ENCODE measurements at places on chromosomes 3 and 15.

DNA sequence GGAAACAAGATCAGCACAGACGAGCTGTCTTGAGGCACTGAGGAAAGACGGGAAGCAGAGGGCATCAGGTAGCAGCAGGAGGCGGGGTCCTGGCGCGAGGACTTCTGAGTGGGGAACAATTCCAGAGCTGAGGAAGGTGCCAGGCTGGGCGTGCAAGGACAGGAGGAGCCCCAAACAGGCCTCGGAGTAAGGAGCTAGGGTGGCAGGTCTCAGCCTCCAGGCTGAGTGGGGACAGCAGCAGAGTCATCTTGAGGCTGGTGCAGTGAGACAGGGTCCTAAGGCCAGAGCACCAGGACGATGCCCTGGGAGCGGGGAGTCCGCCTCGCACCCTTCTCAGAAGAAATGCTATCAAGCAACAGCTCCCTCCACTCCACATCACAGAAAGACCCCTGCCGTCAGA lies 78.4 kb downstream of the PCSK6 start:
- no peak for DNase-seq

DNA sequence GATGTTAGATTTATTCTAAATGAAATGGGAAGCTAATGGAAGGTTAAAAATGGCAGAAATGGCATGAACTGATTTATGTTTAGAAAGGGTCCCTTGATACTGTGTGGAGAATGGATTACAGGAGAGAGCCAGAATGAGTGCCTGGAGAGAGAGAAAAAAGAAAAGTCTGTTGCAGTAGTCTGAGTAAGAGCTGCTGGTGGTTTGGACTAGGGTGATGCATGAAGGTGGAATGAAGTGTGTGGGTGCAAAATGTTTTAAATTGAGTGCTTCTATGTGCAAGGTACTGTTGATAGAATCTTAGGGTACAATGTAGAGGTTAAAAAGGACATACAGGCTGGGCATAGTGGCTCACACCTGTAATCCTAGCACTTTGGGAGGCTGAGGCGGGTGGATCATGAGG lies 11.4 kb upstream of the MGA start:
- DNase-seq = no peak

- DNase-seq = no peak
These were observed 386.1 kb downstream of the PTPRG start for GRCh38 chr3:61947456-61947855.

DNA sequence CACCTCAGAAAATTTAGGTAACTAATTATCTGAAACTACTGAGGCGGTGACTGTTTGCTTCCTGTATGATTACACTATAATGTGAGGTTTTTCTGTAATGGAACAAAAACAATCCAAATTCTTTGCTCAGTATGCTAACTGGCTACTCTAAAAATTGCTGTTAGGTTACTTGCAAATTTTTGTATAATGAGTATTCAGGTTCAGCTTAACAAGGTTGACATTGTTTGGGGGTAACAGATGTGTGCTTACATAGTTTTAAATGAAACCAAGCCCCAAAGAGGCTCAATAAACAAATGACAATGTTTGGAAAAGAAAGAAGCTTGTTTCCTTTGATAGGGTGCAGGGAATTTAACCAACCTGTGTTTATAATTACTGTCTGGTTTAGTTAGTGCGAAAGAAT lies 414.5 kb upstream of the MDFIC2 start:
- DNase-seq = no peak

DNA sequence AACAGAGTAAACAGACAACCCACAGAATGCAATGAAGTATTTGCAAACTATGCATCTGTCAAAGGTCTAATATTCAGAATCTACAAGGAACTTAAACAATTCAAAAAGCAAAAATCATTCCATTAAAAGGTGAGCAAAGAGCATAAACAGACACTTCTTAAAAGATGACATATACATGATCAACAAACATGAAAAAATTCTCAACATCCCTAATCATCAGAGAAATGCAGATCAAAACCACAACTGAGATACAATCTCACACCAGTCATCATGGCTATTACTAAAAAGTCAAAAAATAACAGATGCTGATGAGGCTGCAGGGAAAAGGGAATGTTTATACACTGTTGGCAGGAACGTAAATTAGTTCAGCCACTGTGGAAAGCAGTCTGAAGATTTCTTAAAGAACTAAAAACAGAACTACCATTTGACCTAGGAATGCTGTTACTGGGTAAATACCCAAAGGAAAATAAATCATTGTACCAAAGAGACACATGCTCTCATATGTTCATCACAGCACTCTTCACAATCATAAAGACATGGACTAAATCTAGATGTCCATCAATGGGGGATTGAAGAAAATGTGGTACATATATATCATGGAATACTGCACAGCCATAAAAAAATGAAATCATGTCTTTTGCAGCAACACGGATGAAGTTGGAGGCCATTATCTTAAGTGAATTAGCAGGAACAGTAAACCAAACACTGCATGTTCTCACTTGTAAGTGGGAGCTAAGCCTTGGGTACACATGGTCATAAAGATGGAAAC lies 393.3 kb upstream of the CBLB start:
- DNase-seq = no peak

DNA sequence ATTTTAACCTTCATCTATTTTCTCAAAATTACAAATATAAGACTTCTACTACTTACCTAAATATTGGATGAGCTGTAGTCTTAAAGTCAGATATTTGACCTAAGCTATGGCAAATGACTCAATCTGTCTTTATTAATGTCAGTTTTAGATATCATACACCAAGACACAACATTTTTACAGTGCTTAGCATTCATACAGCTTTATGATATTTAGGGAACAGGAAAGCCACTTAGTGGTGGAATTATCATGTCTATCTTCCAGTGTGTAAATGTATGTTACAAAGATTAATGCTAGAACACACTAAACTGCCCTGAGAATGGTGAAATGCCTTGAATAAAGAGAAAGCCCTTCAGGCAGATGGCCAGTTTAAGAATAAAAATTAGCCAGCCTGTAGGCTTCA lies 135.0 kb downstream of the SPATA16 start:
- no peak for DNase-seq

DNA sequence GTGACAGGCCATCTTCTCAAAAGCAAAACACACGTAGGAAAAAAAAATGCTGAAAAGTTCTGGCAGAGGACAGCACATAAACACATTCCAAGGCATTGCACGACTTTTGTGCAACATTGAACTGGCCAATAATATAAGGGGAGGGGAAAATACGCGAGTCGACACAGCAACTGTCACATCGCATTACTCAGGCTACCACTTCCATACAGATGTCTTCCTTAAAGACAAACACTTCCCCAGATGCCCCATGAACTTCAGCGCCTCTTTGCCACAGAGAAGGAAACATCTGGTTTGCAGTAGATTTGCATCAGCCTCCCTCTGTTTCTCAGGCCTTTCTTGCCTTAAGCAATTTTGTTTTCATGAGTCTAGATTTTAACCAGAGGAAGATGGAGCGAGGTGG lies 144.4 kb upstream of the IGF1R start:
- DNase-seq = no peak

- DNase-seq = no peak
These were observed 24.3 kb downstream of the CYP8B1 start for GRCh38 chr3:42851228-42851834.

DNA sequence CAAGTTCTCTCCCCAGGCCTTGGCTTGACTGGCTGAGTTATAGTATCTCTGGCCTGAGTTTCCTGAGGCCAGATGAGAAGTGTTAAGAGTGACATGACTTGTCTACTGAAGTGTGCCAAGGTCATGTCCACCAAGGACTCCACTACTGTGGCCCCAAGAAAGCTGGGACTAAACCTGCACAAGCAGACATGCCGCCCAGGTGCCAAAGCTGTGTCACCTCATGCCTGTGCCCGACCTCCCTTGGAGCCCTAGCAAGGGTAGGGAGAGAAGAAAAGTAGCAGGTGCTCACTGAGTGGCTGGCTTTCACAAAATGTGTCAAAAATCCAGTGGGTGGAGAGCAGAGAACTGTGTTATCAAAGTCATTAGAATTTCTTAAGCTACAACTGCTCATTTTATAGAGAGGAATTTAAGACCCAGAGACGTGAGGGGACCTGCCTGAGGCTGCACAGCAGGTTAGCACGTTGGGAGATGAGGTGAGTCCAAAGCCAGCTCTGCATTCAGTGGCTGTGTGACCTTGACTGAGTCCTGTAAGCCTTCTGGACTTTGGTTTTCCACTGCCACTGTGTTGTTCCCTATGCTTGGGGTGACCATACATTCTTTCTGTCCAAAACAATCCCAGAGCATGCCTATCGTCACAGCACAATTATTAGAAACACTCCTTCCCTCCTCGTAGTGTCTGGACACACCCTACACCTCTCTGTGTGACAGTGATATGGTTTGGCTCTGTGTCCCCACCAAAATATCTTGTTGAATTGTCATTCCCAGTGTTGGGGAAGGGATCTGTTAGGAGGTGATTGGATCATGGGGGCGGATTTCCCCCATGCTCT lies 5.0 kb upstream of the LYSMD4 start:
- DNase-seq = no peak

DNA sequence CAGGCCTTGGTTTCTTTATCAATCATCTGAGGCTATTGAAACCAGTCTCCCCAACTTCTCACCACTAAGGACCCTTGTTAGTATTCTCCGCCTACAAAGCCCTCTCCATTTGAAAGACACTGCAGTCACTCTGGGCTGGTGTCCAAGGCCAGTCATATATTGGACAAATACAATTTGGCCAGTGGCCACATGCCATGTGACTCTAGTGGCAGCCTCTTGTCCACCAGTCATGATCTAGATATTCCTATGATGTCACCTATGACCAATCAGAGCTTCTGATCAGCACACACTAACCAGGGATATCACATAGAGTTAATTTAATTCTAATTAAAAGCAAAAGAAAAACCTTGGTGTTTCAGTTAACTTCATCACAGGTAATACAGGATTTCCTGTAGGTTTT lies 68.2 kb downstream of the RAB11A start:
- DNase-seq = no peak

- no peak for DNase-seq
These were observed 1.8 kb downstream of the SPTSSB start for GRCh38 chr3:161369531-161369930.

DNA sequence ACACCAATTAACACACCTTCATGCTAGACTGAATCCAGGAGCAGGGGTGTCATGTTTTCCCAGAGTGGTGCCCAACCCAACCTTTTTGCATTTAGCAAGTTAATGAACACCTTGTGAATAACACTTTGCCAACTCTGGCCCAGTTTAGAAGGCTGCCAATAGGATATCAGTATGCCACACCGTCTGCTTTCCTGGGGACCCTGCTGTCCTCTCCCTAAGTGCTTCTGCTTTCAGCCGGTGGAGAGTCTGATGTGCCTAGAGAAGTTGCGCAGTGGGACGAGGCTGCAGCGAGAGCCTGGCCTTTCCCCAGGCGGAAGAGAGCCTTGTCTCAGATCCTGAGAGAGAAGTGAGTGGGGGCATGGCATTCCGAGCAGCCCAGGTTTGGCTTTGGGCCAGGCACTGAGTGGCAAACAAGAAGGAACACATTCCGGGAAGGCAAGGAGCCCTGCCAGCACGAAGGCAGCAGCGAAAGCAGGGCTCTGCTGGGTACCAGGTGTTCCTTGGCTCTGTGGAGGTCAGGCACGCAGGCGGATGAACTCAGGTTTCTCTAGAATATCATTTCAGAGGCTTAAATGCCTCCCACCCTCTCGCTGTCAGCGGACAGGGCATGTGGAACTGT lies 36.9 kb downstream of the SENP8 start:
- no peak for DNase-seq

- no peak for DNase-seq
These were observed 124.4 kb downstream of the ANO10 start for GRCh38 chr3:43497422-43497821.

DNA sequence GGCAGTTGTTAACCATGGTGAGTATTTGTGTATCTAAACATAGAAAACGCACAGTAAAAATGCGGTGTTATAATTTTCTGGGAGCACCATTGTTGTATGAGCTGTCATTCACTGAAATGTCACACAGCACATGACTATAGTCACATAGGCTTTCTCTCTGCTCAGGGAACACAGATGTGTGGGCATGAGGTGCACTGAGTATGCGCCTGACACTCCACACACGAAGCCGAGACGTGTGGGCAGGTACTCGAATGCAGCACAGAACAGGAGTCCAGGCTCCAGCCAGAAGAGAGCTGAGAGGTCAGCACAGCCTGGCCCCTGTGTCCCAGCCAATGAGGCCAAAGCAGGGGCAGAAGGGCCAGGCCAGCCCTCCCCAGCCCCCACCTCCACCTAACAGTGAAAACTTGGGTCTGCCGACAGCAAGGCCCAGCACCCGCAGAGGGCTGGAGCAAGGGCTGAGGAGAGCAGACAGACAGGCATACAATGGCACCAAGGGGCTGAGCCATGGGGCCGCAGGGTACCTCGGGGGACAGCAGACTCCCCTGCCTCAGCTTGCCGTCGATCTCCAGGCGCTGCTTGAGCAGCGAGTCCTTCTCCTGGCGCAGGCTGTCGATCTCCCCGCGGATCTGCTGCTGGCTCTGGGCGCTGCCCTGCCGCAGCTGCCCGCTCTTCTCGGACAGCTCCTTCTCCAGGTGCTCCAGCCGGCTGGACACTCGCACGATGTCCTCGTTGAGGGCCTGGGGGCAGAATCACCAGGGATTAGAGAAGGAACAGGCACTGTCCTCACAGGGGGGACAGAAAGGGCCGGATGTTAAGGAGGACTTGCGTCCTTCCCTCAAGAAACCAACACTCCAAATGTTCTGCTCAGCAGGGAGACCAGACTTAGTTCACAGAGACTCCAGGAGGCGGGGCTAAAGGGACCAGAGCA lies 24.0 kb downstream of the KIF7 start:
- DNase-seq = no peak

- DNase-seq = no peak
These were observed 321.5 kb upstream of the CBLB start for GRCh38 chr3:106190296-106190695.

- no peak for DNase-seq
These were observed 38.5 kb upstream of the TNFAIP8L3 start for GRCh38 chr15:51133140-51133765.

DNA sequence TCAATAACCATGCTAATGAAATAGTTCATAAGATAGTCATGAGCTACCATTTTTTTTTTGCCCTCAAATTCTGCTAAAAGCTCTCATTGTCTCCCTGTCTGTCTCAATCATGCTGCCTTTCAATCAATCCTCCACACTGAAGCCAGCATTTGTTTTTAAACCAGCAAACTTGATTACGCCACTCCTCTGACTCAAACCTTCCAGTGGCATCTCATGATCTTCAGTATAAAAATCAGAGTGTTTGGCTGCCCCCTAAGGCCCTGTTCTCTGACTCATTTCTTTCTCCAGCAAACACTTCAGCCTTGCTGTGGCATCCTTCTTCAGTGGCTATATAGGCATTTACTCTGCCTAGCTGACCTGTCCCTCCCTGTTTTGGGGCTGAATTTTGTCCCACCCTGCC lies 36.0 kb upstream of the EOMES start:
- no peak for DNase-seq

- no peak for DNase-seq
These were observed 5.6 kb upstream of the MFGE8 start for GRCh38 chr15:88918738-88919137.

- no peak for DNase-seq
These were observed 36.4 kb upstream of the COPB2 start for GRCh38 chr3:139425745-139426400.

DNA sequence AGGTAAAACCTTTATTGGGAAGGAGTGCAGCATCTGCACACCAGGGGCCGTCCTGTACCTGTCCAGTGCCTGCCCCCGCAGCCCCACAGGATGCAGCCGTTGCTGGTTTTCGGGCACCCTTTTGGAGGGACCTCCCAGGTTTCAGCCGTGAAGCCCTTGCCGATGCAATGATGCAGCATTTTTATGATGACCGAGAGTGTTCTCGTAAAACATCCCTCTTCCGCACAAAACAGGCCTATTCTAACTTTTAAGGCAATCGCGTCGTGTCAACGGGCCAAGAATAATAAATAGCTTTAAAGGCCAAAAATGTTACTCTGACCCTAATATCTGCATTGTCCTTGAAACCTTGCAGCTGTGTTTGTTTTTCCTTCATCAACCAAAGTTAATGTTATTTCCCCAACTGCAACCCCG lies 126.1 kb downstream of the LRRK1 start:
- DNase-seq = no peak
